SIG-M5 (cell line): ENCODE measurements at places on chromosomes 1 and 21.

DNA sequence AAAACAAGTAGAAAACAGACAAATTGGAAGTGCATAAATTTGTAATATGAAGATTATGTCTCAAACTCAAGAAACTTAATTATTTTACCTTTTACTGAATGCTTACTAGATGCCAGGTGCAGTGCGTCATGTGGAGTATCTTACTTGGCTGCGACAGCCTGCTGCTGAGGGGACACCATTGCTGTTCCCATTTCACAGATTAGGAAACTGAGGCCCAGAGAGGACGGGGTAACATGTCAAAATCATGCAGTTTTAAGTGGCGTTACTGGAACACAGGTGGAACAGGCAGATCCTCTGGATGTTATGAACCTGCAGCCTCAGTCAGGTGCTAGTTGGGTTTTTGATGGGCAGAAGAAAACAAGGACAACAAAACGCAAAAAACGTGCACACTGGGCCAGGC, 7.3 kb upstream of the DHRS3 start:
- no peak for DNase-seq

- no peak for DNase-seq
Observed at GRCh38 chr1:171191992-171192391, 6.9 kb downstream of the FMO2 start.

DNA sequence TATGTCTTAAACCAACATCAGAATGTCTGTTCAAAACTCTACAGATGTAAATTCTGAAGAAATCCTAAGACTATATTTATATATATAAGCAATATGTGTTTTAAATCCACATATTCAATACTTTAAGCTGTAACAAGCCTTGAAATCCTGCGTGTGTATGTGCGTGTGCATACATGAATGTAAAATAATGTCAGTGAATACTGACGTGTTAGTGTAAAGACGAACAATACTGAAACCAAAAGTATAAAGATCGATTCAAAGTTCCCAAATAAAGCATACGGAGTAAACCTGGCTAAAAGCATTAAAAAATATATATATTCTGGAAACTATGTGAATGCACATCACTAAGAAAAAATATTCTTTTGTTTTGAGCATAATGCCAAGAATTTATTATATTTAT, 668.6 kb upstream of the NCAM2 start:
- no peak for DNase-seq

GRCh38 chr1:61052395-61053225, 29.8 kb upstream of the NFIA start:
- no peak for DNase-seq

DNA sequence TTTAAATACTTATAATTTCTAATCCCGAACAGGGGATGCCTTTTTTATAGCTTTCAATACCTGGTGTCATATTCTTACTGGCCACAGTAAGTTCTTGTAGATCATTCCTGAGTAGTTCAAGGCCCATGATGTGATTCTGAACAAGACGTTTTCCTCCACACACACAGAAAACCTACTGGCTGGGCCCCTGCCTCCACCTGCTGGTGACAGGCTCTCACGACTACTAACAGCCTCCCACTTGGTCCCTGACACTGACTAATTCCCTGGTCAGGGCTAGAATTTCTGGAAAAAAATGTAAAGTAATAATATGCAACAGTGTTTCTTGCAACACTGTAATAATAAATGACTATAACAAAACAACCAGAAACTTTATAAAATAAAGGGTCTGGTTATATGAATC, 50.4 kb upstream of the RIPK4 start:
- DNase-seq = no peak

- DNase-seq = no peak
Observed at GRCh38 chr1:21820597-21821232, 8.7 kb downstream of the LDLRAD2 start.

- no peak for DNase-seq
Observed at GRCh38 chr21:41557884-41558283, 49.9 kb upstream of the TMPRSS2 start.

- DNase-seq = no peak
Observed at GRCh38 chr1:43719063-43719462, 11.7 kb downstream of the ST3GAL3 start.

GRCh38 chr1:3207217-3207848, 138.3 kb downstream of the PRDM16 start:
- no peak for DNase-seq

DNA sequence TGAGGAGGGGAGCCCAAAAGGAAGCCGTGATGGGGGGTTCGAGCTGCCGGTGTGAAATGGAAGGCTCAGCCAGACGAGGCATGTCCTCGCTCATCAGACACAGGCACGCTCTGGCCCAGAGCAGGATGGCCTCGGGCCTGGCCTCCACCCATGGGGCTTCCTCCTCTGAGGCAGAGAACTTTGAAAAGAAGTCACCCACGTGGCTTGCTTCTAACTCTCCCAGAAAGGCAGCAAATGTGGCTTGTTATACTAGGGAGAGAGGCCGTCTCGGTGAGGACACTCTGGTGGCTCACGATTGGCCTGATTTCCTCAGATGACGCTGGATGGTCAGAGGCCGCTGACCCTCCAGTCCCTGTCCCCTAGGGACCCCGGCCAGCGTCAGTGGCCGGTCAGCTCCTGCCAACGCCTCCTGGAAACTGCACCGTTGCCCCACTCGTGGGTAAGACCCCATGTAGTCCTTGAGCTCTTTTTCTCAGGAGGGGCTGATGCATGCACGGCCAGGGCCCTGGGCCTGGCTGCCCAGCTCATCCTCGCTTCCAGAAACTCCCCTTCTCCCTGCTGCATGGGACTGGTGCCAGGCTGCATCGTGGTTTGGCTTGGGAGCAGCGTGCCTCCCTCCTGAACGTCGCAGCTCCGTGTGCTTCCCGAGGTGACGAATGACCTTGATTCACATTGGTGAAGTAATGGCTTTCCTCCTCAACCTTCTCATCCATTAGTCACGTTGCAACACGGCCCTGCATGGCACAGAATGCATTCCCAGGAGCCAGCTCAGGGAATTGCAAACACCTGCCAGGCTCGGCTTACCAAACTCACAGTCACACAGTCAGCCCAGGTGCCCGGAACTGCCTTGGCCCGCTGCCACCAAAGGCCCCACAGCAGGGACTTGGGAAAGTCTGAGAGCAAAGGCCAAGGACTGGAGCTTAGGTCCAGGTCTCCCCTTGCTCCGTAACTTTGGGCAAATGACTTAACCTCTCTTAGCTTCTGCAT, 58.8 kb downstream of the TOMM20 start:
- DNase-seq = no peak

DNA sequence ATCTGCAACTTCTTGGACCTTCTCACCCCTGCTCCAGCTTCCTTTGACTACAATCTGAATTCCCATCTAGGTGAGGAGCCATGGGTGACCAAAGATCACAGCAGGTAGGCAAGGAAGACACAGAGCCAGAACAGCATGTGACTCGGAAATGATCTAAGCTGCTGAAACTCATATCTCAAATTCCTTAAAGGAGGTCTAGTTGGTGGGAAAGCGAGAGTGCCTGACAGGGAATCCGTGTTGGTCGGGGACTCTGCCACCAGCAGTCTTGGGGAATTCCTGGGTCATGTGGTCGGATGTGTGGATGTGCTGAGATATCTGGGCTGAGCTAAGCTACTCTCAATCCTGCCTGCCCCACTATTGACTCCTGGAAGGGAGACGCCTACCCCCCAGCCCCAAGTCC, 3.2 kb upstream of the NUAK2 start:
- no peak for DNase-seq

GRCh38 chr1:199282751-199283305, 644.0 kb downstream of the PTPRC start:
- DNase-seq = no peak

DNA sequence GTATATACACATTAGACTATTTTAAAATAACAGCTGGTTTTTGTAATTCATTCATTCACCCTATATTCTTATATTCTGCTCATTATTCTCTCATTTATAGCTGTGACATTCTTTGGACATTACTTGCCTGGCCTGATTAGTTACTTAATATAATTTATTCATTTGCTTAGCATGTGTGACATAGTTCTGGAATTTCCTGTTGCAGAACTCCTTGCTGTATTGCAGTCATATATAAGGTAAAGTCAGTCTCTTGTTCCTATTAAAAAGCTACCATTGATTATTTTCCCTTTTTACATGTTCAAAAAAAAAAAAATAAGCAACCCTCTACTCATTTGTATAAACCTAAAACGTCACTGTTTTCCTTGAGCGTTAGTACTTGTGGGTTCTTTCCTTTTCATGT, 23.9 kb downstream of the GNAT2 start:
- no peak for DNase-seq

DNA sequence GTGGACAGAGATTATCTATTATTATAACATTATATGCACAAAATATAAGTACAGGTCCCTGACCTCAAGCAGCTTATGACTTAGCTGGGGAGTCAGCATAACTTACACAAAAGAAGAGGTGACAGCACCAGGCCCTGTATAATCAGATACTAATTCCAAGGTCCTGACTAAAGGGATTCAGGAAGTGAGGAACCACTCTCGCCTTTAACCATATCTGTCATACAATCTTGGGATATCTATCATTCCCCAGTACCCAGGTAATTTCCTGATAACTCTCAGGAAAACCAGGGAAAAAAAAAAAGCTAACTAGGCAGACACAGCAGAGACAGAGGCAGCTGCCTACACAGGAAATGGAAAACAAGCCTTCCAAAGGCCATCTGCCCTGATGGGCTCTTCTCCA, 78.5 kb upstream of the CAMK1G start:
- DNase-seq = no peak

DNA sequence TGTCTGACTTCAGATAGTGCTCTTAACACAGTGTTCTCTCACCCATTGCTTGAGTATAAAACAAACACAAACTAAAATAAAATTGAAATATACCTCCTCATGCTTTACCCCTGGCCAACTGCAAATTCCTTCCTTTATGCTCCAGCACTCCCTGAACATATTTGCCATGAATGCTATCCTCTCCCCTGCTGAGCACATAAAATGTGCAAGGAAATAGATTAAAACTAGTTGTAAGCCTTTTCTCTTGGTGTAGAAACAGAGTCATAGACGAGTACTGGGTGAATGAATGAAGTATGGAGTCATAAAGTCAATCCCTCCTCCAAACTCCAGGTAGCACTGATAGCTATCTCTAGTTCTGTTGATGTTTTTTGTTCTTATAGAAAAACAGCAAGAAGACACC, 2.6 kb downstream of the GPR161 start:
- DNase-seq = no peak

- DNase-seq = no peak
Observed at GRCh38 chr1:111605576-111605975, 14.0 kb upstream of the RAP1A start.

DNA sequence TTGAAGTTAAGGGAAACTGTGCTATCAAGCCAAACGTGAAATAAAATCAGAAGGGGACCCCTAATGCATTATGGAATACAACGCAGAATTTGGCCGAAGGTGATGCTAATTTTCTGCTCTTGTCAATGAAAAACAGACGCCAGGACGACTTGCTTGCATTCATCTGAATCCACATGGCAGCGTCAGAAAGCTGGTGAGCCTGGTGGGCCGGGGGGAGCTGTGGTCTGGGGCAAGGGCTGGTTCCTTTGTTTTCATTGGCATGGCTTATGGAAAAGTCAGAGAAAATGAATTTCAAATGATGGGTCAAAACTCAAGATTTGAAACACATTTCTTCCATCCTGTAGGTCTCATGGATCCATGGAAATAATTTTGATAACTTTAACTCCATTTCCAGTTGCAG, 86.4 kb upstream of the RUNX1 start:
- no peak for DNase-seq

DNA sequence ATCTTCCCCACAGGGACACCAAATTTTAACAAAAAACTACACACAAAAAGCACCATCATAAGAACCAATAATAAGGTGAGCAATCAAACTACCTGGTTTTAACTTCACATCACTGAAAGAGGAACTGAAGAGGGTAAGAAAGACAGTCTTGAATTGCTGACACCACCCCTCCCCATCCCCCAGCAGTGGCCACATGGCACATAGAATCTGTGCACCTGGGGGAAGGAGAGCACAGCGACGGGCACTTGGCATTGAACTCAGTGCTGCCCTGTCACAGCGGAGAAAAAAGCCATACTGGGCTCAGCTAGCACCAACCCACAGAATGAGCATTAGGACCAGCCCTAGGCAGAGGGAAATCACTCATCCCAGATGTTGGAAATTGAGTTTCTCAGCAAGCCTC, 640.0 kb upstream of the ADGRL2 start:
- no peak for DNase-seq

- DNase-seq = no peak
Observed at GRCh38 chr1:246081856-246082668, 425.0 kb downstream of the SMYD3 start.

DNA sequence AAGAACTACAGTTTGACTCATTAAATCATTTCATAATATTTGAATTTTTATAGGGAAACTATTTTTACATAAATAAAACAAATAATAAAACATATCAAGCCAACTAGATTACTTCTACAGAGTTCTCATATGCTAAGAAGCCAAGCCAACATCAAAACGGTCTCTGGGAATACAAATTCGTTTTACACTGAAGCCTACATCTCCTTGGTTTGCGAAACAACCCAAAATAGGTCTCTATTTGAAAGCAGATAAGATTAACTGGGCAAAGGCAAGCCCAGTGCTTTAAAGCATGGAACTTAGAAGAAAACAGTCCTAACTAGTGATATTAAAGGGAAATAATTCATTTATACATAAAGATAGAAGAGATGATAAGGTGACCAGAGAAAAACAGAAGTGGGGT, 25.3 kb downstream of the MIXL1 start:
- DNase-seq = no peak

DNA sequence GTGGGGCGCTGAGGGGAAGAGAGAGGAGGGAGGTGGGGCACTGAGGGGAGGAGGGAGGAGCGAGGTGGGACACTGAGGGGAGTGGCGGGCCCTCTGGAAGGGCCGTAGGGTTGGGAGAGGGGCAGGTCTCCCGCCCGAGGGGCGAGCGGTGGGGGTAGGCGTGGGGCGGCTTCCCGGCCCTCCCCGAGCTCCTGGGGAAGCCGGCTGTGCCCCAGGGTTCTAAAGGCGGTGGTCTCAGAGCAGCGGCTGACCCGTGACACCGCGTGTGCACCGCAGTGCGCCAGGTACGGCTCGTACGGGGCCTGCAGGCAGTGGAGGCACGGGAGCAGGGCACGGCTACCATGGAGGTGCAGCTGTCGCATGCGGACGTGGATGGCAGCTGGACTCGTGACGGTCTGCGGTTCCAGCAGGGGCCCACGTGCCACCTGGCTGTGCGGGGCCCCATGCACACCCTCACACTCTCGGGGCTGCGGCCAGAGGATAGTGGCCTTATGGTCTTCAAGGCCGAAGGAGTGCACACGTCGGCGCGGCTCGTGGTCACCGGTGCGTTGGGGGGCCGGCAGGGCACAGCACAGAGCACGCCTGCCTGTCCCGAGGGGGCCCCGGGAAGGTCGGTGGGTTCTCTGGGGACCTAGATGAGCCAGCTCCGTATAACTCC, 68.5 kb downstream of the OBSCN start:
- no peak for DNase-seq
